ENCODE measurements at places on chromosomes 12 and 14.

- no peak for DNase-seq
These were observed 311.0 kb upstream of the FLRT2 start for GRCh38 chr14:85218982-85219381.

GRCh38 chr12:113197518-113198077 is 12.1 kb downstream of the RITA1 start:
- no peak for DNase-seq

DNA sequence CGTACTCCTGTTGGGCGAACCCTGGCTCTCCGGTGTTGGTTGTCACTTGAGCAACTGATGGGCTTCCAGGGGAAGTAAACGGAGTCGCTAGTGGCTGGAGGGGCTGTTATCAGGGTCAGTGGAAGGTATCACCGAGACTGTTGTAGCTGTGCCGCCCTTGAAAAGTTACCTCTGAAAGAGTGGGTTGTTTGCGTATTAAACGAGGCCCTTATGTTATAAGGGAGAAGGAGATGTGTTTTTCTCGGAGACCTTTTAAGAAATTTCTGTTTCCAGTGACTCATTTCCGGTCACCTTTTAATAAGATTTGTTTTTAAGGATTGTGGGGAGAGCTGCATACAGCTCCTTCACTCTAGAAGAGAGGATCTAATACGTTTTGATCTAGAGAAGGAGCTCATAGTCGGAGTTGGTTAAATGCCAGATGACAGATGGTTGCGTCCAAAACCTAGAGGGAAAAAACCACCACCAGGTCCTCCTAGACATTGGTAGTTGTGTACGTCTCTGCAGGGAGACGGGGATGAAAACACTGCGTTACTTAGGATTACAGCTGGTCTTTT is 750 bp upstream of the DBX2 start:
- no peak for DNase-seq

- DNase-seq, result no peak
These were observed 31.5 kb upstream of the LIMA1 start for GRCh38 chr12:50314636-50315312.

- DNase-seq, result no peak
These were observed 74.7 kb upstream of the AMN1 start for GRCh38 chr12:31803306-31804184.

DNA sequence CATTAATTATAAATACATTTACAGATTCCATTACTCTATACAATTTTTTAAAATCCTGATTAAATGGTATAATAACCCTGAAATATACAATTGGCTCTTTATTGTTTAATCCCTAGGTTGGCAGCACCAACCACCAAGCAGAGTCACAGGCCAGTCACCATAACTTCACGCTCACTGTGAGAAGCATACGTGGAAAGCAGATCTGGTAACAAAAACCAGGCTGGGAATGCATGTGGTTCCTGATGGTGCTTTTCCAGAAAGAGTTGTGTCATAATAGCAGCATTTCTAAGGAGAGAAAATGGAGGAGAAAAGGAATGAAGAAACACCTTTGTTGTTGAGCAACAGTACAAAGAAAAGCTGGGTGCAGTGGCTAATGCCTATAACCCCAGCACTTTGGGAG is 66.1 kb downstream of the SIX6 start:
- DNase-seq, result no peak

- no peak for DNase-seq
These were observed 129.4 kb downstream of the PPM1H start for GRCh38 chr12:62805517-62805916.

GRCh38 chr14:39360316-39360715 is 71.9 kb downstream of the FBXO33 start:
- DNase-seq, result no peak

DNA sequence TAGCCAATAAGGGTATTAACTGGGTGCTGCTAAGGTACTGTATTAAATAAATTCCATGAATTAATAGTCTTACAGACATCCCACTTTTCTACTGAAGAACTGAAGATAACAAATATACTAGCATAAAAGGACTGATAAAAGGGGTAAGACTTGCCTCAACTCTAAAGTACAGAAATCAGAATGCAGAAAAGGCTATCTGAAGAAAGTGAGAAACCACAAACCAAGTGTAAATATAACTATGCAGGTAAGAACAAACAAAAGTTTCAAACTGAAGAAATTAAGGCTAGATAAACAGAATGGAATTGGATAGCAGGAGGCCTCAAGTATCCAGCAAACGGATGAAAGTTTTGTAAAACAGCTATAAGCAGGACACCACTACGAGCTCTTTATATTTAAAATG is 29.5 kb downstream of the YAF2 start:
- DNase-seq, result no peak

GRCh38 chr14:52781629-52782028 is 9.8 kb downstream of the GNPNAT1 start:
- DNase-seq, result no peak

- no peak for DNase-seq
These were observed 20.7 kb downstream of the ATXN2 start for GRCh38 chr12:111578276-111578970.

GRCh38 chr14:68199554-68200151 is 380.1 kb downstream of the RAD51B start:
- no peak for DNase-seq

DNA sequence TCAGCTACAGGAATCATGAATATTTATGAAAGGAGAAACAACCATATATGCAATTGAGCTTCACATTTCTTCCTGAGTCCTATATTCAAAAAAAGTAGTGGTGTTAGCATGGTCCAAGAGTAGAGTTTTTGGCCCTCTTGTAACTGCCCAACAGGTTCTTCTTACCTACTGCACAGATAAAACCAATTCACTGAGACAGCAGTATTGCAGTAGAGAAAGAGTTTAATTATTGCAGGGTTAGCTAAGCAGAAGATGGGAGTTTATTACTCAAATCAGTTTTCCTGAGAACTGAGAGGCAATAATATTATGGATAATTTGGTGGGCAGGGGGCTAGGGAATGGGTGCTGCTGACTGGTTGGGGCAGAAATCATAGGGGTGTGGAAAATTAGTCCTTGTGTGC is 6.5 kb upstream of the CIPC start:
- no peak for DNase-seq

DNA sequence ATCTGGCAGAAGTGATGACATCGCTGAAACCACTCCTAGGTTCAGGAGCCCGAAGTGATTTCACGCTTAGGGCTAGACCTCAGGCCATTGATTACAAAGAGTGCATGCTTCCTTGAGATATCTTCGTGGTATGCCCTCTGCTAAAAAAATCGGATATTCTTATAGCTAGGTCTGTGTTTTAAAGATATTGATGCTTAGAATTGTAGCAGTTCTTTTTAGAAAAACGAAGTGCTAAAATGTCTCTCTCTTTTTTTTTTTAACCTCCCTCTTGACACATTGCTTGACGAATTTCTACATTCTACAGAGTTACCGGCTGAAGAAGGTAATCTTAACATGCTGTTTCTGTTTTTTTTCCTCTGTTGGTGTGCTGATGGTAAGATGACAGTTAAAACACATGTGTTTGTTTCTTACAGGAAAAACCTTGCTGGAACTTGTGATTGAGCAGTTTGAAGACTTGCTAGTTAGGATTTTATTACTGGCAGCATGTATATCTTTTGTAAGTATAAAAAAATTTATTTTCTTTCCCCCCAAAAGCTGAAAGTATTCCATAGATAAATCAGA is 1.3 kb downstream of the ATP2A2 start:
- no peak for DNase-seq

DNA sequence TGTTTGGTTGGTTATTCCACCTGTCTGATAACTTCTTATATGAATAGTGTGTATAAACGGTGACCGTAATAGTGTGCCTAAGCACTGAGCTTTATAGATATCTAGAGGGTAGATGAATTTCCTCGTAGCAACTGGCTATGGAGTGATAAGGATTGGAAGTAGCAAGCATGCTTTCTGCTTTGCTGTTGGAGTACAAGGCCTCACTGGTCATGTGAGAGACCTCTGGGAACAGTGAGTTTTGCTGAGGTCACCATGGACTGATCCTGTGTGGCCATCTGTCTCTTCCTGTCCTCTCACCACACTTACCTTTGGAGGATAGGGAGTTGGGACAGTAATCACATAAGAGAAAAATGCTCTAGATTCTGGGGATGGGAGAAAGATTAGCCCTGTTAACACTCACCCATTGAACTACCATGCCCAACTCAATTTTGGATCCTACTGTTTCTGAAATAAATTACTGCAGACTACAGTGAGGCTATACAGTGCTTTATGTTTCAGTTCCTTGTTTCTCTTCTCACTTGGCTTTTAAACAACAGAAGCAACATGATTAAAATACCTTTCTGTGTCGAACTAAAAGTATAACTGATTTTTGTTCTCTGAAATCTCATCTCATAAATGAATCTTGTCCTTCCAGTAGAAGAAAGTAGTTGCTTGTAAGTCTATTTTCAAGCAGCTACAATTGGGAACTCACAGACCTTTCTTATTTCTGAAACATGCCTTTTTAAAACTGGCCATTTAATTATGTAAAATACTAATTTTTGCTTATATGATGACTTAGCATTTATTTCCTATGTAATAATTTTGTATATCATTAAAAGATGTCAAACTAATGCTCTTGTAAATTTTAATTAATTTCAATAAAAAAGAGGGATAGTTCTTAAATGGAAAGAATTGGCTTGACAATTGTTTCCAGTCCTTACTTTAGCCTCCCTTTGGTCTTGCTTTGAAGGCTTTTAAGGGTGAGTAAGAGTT is 8.3 kb downstream of the TMX1 start:
- no peak for DNase-seq

DNA sequence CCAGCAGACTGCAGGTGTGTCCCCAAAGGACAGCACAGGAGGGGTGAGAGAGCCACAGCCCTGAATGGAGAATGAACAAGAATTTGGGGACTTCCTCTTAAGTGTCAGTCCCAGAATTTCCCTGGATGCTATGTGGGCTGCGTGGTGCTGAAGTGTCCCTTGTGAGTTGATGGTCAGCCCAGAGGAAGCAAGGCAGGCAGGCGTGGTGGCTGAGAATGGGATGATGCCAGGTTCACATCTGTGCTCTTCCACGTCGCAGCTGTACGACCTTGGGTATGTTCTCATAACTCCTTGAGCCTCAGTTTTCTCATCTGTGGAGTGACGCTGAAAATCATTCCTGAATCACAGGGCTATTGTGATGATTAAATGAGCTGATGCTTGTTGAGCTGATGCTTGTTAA is 62.1 kb upstream of the GPATCH2L start:
- DNase-seq, result no peak

DNA sequence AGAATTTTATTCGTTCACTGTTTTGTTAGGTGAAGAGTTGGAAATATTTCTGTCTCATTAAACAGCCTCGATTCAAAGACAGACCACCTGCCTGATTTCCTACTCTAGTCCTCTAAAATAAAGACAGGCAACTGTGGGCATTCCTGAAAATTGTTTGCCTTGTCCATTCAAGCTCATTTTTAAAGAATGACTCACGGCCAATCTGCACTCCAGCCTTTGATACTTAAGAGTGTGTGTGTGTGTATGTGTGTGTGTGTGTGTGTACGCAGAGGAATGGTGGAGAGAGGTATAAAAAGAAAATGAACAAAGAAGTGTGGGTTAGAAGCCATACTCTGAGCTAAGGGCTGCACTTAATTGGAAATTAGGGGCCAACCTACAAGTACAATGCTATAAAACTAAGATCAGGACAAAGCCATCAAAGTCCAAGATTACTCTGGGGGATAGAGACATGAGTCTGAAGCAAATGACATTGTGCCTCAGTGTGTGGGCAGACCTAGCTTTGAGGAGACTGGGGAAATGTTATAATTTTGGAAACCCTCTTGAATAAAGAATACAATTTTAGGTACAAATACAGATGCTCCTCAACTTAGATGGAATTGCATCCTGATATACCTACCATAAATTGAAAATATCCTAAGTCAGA is 45.6 kb upstream of the SOCS2 start:
- DNase-seq, result no peak

GRCh38 chr12:28088566-28089272 is 101.5 kb upstream of the CCDC91 start:
- DNase-seq, result no peak

- no peak for DNase-seq
These were observed 17.6 kb downstream of the C14orf132 start for GRCh38 chr14:96056509-96057422.

DNA sequence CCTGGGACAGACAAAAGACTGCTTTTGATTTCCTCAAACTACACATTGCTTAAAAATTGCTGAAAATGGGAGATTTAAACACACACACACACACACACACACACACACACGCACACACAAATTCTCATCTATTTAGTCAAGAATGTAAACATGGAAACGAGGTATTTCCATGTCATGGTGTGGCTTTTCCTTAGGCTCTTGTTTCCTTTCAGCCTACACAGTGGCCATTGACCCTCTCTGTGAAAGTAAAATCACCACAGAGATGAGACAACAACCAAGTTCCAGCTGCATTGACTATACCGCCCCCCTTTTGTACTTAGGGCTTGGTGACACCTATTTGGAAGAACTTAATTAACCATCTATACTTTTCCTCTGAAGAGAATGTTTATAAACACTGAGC is 41.9 kb downstream of the TTC8 start:
- no peak for DNase-seq

- no peak for DNase-seq
These were observed 65.0 kb downstream of the SERPINA3 start for GRCh38 chr14:94677213-94677612.

DNA sequence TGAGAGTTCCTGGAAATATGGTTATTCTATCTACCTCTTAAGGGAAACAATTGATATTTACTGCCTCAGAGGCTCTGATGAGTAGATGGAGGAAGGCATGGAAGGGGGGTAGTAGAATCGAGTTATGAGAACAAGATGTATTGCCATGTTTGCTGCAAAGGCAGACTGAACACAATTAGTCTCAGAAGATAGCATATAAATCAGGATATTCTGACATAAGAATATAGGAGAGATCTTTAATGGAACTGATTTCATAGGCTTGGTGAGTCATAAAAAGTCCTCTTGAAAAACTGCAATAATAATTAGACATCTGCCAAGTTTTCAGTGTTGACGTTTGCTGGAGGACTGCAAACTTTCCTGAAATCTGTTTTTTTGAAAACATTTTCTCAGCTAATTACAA is 636.1 kb downstream of the TMTC2 start:
- no peak for DNase-seq

DNA sequence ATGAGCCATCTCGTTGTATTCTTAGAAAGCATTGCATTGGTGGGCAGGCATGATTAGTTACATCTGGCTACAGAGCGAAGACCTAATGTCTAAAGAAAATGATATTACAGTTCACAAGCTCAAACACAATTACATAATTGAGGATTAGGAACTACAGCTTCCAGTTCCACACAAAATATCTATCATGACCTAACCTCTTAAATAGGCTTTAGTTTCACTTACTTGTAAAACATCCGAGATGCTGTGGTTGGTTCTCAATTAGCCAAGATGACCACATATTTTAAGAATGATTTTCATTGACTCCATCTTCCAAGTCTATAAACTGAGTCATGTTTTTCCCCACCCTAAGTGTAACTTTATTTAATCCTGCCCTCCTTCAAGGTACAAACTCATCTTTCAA is 69.5 kb downstream of the LRIG3 start:
- DNase-seq, result no peak

- DNase-seq, result peak; percentile 43
These were observed 10.8 kb downstream of the BHLHE41 start for GRCh38 chr12:26113853-26114719.
